ENCODE measurements at places on chromosomes 2 and 18. TPM values are rescaled to one million over a fixed set of nuclear protein-coding genes. Genes with fewer than 3 reads are reported as not detected.

GPR45 gene
- not detected for total RNA-seq

EVX2 gene
- not detected for total RNA-seq

- no peak for DNase-seq
Observed at GRCh38 chr2:241268716-241269445, 46.6 kb downstream of the HDLBP start.

DNA sequence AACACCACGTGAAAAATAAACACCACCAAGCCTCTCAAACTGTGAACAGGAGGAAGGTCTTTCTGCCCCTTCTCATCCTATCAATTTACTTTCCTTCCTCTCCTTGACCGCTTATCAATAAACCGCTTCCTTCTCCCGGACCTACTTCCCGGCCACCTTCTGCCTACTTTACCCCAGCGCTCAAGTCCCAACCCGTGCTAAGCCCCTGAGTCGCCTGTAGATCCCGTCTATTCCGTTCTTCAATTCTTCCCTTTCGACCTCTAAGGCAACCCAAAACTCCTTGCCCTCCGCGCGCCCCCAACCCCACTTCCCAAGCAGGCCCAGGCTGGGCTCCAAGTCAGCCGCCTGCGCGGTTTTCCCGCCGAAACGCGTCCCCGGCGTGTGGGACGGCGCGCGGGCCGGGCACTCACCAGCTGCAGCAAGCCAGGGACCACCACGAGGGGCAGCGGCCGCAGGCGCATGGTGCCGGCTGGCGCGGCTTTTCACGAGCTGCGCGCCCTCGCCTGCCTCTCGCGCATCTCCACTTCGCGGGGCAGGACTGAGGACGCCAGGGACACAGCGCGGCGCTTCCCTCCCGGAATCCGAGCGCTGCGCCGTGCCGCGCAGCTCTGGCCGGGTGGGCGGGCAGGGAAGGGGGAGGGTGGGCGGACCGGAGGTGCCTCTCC lies at the start of gene NXPH2:
NXPH2 (minus strand) TSS at position 610 of the 665 bp plus-strand sequence; CDS start at position 461, 149 bp downstream.
- peak; percentile 46 for DNase-seq

DNA sequence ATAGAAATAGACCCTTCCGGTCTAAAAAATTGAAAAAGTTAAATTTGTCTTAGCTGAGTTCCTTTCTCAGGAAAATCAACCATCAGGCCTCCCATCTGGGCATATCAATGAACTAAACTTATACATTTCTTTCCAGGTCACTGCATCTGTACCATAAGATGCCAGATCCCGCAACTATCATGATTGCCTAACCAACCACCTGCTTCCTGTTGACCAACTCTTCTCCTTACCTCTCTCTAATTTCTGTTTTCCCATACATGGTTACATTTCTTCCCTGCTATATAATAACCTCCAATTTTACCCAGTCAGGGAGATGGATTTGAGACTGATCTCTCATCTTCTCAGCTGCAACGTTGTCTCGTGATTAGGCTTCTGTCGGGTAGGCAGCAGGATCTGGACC lies 228.7 kb downstream of the FSIP2 start:
- no peak for DNase-seq

DNA sequence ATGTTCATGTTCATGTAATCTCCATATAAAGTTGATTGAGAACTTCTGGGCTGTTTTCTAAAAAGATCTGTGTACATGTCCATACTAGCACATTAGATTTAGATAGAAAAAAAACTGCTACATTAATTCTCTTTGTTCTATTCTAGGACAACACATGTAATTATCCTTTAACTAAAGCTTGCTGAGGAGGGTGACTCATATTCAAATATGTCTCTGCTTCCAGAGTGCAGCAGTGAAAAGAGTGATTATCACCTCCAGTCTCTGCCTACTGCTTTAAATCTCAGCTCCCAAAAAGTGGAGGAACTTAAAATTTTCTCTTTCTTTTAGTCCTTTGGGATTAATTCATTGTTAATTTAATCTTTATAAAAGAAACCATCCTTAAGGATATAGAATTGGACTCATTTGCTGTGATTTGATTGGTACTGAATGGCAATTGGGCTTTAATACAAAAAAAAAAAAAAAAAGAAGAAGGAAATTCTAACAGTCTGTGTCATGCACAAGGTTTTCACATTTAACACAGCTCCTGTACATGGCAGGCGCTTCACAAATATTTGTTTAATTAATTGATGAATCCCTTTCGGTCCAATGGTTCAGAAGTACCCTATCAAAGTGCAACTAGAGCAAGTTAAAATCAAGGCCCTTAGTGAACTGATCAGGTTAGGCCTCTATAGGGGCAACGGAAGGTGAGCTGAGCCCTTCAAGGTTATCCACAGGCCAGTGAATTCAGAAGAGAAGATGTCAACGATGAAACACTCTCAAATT lies 214.0 kb upstream of the KCNJ3 start:
- DNase-seq: no peak

DNA sequence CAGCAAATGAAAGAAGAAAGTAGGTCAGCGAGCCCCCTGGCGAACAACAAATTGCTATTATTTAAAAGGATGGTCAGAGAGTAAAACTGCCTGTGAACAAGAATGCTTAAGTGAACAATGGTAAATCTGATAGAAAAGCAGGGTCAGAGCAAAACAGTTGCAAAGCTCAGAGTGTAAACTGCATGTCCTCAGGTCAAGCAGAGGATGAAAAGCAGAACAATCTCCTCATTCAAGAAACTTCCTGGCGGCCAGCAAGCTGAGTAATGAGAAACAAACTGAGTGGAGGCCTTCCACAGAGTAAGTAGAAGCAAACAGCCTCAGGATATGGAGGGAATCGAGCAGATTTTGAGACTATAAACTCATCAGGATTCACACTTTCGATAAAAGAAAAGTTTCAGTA lies 117.9 kb downstream of the PPP1R1C start:
- DNase-seq: no peak

DNA sequence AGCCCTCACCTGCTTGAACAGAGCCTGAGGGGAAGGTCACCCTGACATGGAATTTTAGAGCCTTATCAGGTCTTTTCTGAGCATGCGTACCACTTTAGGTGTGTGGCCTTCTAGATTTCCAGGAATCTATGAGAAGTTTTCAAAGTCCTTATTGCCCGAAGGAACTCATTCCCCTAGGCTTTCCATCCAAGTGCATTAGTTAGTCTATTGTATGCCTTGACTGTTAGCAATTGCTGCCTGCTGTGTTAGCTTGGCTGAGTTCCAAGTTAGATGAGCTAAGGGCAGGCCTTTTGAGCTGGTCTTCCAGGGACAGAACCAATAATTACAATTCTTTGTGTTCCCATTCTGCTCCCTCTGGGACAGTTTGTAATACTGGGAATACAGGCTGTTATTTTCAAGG lies 30.8 kb upstream of the PUM2 start:
- DNase-seq: no peak

Measured in progenitor cell of endocrine pancreas (in vitro differentiated cells).